ENCODE measurements at places on chromosomes 11 and 22. TPM values are rescaled to one million over a fixed set of nuclear protein-coding genes. Genes with fewer than 3 reads are reported as not detected.

DNA sequence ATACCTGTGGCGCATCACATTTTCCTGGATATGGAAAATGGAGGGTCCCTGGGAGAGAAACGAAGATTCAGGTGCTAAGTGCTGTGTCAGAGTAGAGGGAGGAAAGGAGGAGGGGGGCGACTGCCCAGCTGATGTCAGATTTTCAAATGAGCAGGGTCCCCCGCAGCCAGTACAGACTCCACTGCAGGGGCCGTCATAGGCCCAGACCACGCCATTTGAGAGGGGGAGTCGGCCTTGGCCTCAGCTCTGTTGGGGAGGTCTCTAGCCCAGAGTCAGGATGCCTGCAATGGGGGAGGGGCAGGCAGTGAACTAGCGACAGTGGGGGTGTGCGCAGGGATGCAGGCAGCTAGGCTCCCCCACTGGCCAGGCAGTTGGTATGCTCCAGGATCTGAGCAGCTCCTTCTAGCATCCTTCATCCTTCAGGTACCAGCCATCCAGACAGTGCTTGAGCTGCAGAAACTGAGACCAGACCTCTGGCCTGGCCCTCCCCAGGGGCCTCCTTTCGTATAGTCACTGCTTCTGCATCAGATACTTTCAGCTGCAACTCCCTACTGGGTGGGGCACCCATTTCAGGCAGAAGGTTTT is at the start of the genes BSCL2 and GNG3:
BSCL2 (minus strand) TSS at position 148 of the 585 bp plus-strand sequence. CDS start 229 bp downstream, outside the sequence.
GNG3 (plus strand) TSS at position 400 of the 585 bp plus-strand sequence. CDS start 620 bp downstream, outside the sequence.
- peak; percentile 58 for DNase-seq

Gene CAVIN3
- total RNA-seq = 20.7 TPM

Gene SYT13
- 22.7 TPM for total RNA-seq

Gene TNNI2
- not detected for total RNA-seq

- peak; percentile 71 for DNase-seq
Measured at GRCh38 chr22:37741312-37741795, 44.5 kb downstream of the TRIOBP start.

Gene SLC5A12
- 0.22 TPM for total RNA-seq

DNA sequence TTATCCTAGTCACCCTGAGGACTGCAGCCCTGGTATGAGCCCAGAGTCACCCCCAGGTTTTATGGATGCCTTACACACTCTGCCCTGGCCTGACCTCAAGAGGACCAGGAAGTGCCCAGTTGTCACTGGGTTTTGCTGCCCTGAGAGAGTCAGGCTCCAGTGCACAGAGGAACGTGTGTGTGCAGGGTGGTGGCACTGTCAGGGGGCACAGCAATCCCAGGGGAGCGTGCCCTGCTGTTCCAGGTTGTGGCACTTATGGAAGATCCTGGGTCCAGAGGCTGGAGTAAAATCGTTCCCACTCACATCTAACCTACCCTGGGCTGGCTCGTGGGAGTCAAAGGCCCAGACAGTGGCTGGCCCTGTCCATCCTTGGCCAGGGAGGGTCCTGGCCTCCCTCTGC is 7.6 kb downstream of the APOBEC3A start:
- peak; percentile 44 for DNase-seq

Gene ST13
- total RNA-seq = 278 TPM

DNA sequence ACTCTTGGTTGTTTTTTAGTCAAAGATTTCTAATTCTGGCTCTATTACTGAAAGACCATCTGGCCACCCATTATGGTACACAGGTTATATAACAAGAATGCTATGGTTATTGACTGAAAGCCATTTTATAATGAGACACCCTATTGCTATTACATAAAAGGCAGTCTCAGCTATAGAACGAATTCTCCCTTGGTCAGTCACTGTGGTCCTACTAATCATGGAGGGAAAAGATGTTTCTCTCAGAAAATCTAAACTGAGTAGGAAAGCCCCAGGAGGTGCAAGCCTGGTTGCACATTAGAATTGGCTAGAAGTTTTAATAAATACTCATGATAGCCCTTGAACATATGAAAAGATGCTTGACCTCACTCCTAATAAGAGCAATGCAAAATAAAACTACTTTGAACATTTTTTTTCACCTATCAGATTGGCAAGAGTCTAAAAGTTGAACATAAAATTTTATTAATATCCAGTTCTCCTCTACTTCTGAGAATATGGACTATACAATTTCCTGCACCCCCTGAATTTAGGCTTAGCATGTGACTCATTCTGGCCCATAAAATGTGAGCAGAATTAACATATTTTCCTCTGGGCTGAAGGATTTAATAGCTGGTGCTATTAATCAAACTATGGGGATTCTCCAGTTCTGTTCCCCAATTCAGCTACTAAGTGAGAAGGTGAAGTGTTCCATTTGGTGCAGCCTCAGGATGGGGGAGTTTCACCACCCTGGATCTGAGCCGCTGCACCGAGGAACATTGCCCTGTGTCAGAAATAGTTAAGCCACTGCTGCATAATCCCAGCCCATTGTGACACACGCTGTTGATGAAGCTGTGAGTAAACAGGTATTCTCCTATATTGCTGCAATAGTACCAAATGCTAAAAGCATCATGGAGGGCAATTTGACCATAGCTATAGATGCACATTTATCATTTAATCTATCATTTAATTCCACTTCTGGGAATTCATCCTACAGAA is 11.5 kb upstream of the CRKL start:
- DNase-seq = no peak

Gene TPH1
- 1.4 TPM for total RNA-seq

GRCh38 chr11:42085736-42086135 is 626.3 kb upstream of the LRRC4C start:
- no peak for DNase-seq

Gene SCGB1A1
- not detected for total RNA-seq

GRCh38 chr11:48024635-48025071 is 44.3 kb downstream of the PTPRJ start:
- DNase-seq = no peak

DNA sequence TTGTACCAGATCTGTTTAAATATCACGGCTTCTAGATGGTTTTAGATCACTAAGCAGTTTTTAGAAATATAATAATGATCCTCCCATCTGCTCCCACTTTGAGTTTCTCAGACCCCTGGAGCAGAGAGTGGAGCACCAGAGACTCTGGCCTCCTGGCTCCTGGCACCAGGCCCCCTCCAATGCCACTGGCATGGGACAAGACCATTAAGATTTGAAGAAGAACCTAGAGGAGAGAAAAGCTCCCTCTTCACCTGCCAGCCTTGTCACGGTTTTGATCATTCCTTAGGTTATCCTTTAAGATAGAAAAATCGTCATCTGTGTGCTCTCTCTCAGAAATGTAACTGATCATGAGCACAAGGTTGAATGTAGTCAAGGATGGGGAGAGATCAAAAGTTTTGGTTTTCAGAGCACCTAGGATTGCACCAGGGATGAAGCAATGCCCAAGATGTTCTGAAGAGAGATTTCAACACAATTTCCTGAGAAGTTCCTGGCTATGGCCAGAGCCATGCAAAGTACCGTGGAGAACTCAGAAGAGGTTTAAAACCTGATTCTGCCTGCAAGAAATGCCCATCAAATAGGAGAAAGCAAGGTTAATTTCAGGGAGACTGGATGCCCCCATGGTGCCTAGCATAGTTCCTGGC is 22.2 kb downstream of the IL10RA start:
- DNase-seq = no peak

DNA sequence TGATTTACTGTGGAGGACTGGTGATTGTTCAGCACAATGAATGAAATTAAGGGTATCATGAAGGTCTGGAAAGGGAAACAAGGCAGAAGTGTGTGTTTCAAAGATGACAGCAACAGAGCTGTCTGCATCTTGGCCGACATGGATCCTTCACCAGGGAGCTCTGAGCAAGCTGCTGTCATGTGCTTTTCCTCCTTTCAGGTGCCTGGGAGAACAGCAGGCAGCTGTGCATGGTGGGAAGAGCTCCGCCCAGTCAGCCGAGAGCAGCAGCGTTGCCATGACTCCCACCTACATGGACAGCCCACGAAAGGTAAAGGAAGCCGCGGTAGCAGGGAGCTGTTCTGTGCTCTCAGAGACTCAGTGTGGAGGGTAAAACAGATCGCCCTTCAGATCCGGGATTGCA is 87.1 kb upstream of the YWHAH start:
- DNase-seq = no peak

Gene PARVA
- 191 TPM for total RNA-seq

Gene OR5B21
- total RNA-seq = not detected

GRCh38 chr11:17855531-17856290 is 121.1 kb downstream of the KCNC1 start:
- DNase-seq = no peak

DNA sequence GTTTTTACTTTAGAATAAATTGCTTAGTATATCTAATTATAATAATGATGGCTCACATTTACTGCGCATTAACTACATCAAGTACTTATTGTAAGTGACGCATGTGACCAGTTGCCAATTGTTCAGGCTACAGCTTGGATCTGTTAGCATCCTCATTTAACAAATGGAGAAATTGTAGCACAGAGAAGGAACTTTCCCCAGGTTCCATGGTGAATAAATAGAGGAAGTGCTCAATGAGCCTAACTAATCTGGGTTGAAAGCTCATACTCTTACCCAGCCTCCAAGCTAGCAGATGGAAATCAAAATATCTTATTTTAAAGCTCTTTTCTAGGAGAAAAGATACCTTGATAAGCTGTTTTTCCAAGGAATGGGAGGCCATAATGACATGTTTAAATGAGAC is 19.8 kb downstream of the MMP27 start:
- no peak for DNase-seq

- DNase-seq = no peak
Measured at GRCh38 chr11:110524238-110524637, 94.5 kb downstream of the FDX1 start.

GRCh38 chr22:32854351-32854804 is 52.9 kb downstream of the TIMP3 start:
- DNase-seq = no peak

GRCh38 chr11:6755303-6755952 is 16.3 kb downstream of the OR2AG2 start:
- no peak for DNase-seq

DNA sequence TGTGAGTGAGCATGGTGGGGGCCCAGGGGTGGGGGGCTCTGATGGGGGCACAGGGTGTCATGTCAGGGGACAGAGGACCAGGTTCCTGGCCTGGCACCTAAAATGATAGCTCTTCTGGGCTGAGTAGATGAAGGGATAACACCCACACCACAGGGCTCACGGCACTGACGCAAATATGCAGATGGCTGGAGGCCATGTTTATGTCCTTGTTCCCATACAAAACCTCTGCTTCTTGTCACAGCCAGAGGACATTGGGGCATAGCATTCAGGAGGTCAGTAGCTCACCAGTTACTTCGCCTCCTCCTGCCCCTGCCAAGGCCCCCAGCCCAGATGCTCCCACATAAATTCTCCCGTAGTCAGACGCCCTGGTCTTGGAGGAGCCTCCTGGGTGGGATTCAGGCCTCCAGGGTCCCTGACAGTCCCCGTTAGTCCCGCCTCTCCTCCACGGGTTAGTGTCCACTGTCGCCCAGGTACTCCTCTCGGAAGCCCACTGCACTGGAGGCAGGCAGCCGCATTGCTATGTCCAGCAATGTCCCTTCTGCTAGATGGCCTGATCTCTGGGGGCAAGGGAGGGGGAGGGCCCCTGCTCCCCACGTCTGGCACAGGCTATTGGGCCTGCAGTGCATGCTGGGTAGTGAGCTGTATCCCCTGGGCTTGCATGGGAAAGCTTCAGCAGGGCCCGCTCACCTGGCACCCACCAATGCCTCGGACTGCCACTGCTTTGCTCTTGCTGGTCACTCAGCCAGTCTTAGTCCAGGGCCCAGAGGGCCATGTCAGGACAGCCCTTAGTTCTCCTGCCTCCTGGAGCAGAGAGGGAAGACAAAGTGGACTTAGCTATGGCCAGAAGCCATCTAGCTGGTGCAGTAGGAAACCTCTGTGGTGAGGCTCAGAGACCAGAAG is 75.6 kb upstream of the MYOD1 start:
- DNase-seq = no peak

Gene TBX1
- total RNA-seq = 4.1 TPM

DNA sequence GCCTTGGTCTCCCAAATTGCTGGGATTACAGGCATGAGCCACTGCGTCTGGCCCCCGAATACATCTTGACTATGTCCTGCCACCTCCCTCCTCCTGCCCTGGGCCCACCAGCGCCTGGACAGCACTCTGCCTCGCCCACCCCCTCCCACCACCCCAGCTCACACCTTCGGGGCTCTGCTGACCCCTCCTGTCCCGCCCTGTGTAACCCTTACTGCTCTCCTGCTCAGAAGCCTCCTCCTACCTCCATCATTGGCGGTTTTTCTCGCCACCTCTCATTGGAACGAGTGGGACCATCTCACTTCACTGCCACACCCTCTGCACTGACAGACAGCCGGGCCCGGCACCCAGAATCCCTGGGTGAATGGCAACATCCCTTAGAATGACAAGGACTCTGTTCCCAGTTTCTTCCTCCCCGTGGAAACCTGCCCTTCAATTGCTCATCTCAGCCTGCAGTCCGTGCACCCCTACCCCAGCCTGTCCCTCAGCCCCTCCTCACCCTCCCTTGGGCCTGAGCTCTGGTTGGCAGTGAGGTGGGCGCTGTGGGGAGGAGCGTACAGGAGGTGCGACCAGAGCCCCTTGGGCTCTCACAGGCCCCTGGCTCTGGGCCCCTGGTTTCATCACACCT is 32.2 kb downstream of the LRRC74B start:
- no peak for DNase-seq

DNA sequence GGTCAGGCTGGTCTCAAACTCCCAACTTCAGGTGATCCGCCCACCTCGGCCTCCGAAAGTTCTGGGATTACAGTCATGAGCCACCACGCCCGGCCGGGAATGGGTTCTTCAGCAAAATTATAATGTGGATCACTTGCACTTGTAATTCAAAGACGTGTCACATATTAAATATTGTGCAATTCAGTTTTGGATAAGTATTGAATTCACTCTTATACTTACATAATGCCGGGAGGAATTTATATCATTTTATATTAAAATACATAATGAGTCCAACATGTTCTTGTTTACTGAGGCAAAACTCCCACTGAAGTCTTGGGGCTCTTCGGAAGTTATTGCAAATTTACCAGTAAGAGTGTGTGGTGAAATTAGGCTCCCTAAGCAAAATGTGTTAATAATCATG is 635.2 kb upstream of the LUZP2 start:
- DNase-seq = no peak

DNA sequence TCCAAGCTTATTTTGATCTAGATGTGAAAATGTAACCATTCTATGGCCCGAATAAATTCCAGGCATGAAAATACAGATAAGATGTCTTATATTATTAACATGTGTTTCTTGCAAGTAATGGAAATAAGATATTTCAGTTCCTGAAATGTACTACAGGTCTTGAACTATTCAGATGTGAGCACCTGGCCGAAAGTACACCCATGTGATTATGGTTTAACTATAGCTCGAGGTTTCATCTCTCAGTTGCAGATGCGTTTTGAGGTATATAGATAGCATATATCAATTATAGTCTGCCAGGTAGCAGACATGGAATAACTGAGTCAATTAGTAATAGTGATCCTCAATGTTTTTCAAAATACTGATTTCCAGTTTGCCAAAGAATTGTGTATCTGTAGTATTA is 68.3 kb downstream of the DDIAS start:
- no peak for DNase-seq

Gene GLB1L2
- total RNA-seq = 21.5 TPM

All from mucosa of descending colon (tissue), 3 donors.